A172 (cell line): ENCODE measurements at places on chromosomes 6 and 20.

DNA sequence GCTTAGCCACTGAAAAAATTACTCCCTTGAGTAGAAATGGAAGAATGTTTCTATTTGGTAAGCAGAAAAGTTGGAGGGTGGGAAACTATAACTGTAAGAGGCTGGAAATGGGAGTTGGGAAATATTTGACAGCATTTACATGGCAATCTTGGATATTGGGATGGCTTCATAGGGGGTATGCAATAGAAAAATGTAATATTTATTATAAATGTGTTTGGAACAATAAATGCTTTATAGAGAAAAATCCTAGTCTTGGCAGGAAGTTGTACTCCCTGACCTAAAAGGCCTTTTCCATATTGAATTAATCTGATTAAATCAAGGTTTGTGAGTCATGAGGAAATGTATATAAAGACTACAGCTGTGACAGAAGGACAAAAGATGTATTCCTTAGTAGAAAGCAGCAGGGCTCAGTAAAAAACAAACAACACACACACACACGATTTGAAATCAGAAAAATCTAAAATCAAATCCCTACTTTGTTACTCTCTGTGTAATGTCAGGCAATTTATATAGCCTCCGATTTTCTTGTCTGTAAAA, 272.3 kb downstream of the CD109 start:
- DNase-seq, result no peak

DNA sequence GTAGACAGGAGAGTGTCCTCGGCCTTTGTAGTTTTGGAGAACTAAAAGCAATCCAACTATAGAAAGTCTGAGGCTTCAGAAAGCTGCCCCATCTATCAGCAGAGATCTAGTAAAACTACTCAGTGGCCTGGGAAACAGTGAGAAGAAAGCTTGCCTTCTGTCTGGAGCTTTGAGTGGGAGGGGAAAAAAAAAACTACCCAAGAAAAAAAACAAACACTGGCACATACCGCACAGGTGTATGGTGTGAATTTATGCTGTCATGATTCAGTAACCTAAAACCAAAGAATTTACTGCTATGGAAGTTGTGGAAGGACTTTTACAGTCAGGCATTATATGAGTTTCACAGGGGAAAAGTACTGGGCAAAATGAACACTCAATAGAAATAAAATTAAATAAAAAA, 280.5 kb downstream of the ADGRB3 start:
- no peak for DNase-seq

GRCh38 chr6:42049948-42050296, 402 bp upstream of the TAF8 start:
- DNase-seq, result no peak

DNA sequence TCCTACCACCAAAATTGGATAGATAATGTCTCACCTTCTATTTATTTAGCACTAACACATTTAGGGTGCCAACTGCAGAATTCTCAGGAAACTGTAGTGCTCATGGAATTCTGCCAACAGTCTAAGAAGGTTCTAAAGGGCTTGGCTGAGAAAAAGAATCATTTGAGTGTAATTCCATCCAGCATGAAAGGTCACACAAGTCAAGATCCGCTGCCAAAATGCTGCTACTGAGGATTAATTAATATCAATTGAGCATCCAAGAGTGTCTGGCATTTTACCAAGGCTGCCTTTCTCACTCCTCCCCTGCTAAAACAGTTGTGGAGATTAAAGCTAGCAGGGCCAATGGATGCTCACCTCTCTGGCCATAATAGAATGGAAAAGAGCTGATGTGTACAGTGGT, 112.7 kb downstream of the FHL5 start:
- no peak for DNase-seq
